SJSA1 (cell line): ENCODE measurements at places on chromosomes 16 and 17. TPM values are rescaled to one million over a fixed set of nuclear protein-coding genes. Genes with fewer than 3 reads are reported as not detected.

The HOXB5 gene
- total RNA-seq = 0.05 and 1.2 TPM in 2 replicates

DNA sequence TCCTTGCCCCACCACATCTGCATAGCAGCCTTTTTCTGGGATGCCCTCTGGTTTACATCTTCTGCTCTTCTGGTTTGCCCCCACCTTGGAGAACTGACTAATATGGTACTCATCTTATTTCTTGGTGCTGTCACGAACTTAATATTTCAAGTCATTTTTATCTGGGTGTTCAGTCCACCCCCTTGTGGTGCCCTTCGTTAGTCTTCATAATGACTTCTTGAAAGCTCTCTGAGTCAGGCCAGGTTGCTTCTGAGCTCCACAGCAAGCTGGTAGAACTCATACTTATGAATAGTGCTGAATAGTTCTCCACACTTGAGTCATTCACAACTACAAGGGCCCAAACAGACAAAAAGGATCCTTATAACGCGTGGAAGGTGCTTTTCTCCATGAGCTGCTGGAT, 35.8 kb upstream of the TEKT3 start:
- DNase-seq = peak; percentile 64
- H3K27me3 ChIP-seq = no peaks in the 10 kb centered on the region
- peak overlapping the region; percentile 15 for H3K4me3 ChIP-seq
- peaks cover 27% of the 10 kb centered on the region for H3K4me1 ChIP-seq
- peak overlapping the region; percentile 87 for H3K27ac ChIP-seq
- H3K36me3 ChIP-seq = no peaks in the 10 kb centered on the region

- H3K4me3 ChIP-seq = peak overlapping the region; percentile 95
- peaks cover 17% of the 10 kb centered on the region for H3K36me3 ChIP-seq
- peaks cover 27% of the 10 kb centered on the region for H3K4me1 ChIP-seq
- H3K27ac ChIP-seq = no peak overlapping the region
- no peak for DNase-seq
- no peaks in the 10 kb centered on the region for H3K27me3 ChIP-seq
Observed at GRCh38 chr17:67245694-67246402, 852 bp upstream of the HELZ start.

DNA sequence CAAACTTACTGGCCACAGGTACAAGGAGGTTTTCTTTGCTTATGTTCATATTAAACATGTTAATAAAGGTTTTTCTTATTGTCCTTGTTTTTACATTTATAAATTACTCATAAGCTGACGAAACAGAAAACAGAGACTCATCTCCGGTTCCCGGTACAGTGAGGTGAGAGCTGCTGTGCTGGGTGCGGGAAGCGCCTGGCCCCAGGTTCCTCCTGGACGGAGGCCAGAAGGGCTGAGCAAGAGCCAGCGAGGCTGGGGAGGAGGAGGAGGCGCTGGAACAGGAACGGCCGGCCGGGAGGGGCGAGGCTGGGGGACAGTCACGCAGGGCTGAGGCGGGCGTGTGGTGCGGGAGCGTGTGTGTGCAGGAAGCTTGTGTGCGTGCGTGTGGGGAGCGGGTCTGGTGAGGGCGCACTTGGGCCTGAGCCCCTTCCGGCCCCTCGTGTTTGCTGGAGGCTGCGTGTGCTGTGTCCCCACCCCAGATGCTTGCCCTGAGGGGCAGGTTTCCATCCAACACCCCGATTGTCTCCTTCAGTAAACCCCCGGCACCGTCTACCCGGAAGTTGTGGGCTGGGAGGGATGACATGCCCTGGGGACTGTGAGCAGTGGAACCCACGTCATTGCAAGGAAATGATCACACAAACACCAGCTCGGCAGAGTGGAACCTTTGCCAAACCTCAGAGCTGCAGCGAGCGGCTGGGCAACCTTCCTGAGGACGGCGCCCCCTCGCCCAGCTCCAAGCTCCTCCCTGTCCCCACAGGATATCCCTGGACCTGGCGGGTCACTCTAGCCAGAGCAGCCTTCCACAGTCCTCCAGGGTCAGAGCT, 19.5 kb downstream of the CD7 start:
- peaks cover 6% of the 10 kb centered on the region for H3K36me3 ChIP-seq
- peak; percentile 95 for DNase-seq
- H3K27ac ChIP-seq = peak overlapping the region; percentile 82
- no peaks in the 10 kb centered on the region for H3K27me3 ChIP-seq
- H3K4me1 ChIP-seq = peaks cover 53% of the 10 kb centered on the region
- peak overlapping the region; percentile 41 for H3K4me3 ChIP-seq

DNA sequence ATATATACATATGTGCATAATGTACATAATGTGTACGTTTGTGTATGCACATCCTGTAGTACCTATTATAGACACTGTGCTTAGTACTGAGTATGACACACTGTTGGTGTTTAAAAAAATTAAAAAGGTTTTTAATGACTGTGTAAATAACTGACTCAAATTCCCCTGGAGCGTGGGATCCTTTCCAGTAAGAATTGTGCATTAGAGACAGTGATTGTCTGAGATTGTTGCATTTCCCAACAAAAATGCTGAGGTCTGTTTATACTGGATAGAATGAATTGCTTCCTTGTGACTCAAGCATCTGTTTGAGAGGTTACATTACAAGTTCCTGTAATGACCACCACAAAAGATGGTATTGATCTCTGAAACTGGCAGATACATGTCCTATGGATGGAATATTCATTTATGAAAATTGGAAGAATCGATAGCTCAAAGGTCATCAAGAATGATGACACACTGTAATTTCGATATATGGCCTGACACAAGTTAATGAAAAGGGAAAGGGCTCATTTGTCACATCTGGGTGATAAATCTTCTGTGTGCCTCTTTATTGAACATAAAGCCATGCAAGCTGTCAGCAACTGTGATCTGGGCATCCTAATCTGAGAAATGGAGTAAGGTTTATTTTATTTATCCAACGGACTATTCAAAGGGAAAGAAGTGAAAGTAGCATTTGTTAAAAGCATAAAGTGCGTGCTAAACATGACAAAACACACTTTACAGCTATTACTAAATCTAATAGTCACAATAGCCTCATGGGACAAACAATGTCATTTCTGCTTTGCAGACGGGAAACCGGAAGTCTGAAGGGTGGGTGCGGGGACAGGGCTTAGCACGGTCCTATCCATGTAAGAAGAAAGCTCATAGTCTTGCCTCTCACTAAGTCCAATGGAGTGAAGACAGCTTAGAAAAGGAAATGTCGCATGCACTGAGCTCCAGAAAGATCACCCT, 228.8 kb downstream of the CDH11 start:
- H3K27ac ChIP-seq = peak overlapping the region; percentile 92
- peak overlapping the region; percentile 14 for H3K4me3 ChIP-seq
- H3K36me3 ChIP-seq = no peaks in the 10 kb centered on the region
- DNase-seq = peak; percentile 86

- H3K36me3 ChIP-seq = peaks cover 66% of the 10 kb centered on the region
- no peaks in the 10 kb centered on the region for H3K27me3 ChIP-seq
- no peak overlapping the region for H3K4me3 ChIP-seq
- no peak overlapping the region for H3K27ac ChIP-seq
Observed at GRCh38 chr16:84486551-84487235, 17.8 kb downstream of the MEAK7 start.

DNA sequence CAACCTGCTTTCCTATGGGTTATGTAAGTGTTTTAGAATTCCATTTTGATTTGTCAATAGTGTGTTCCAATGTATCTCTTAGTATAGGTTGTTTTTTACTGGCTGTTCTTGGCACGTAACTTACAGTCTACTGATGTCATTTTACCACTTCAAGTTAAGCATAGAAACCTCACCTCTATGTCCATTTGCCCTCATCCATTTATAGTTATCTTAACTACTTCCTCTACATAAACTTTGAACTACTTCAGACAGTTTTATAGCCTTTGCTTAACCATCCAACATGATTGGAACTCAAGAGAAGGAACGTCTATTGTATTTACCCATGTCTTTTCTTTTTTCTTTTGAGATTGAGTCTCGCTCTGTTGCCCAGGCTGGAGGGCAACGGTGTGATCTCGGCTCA, 64.5 kb upstream of the GNG13 start:
- H3K27me3 ChIP-seq = 0 out of 2 replicates have a peak, but pooled peaks cover 4% of the 10 kb centered on the region
- H3K27ac ChIP-seq = no peak overlapping the region
- no peak overlapping the region for H3K4me3 ChIP-seq

The FKBP10 gene
- total RNA-seq = 81.4 and 90.2 TPM in 2 replicates

GRCh38 chr17:72516772-72517399, 396.1 kb downstream of the SOX9 start:
- no peaks in the 10 kb centered on the region; the same call in 1 of the 2 replicates for H3K27me3 ChIP-seq
- no peak for DNase-seq
- no peak overlapping the region for H3K27ac ChIP-seq
- no peaks in the 10 kb centered on the region for H3K36me3 ChIP-seq
- no peak overlapping the region for H3K4me3 ChIP-seq

DNA sequence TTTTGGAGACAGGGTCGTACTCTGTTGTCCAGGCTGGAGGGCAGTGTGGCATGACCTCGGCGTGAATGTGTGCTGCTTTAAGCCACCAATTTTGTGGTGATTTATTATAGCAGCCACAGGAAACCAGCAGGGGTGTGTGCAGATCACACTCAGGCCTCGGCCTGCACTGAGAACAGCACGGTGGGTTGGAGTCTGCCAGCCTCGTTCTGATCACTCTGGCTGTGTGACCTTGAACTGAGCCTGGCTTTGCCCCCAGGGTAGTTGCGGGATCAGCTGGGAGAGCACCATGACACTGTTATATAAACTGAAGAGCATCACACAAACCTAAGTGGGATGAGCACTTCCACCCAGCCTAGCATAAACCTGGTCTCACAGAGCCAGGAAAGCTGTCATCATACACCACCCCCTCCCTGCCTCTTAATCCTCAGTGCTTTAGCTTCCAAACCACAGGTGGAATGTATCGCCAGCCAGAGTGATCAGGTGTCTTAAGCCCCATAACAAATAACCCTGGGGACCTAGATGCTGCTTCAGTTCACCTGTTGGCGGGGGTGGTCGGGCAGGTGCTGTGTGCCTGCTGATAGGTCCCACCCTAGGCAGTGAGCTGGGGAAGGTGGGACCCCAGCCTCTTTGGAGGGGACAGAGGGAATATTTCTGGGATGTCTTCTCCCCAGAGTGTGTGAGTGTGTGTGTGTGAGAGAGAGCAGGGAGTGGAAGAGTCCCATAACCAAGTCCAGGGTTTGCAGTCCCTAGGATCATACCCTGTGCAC, 28.6 kb upstream of the NDRG4 start:
- H3K27ac ChIP-seq = no peak overlapping the region
- peaks cover 45% of the 10 kb centered on the region for H3K27me3 ChIP-seq
- no peak overlapping the region for H3K4me3 ChIP-seq
- H3K36me3 ChIP-seq = no peaks in the 10 kb centered on the region

DNA sequence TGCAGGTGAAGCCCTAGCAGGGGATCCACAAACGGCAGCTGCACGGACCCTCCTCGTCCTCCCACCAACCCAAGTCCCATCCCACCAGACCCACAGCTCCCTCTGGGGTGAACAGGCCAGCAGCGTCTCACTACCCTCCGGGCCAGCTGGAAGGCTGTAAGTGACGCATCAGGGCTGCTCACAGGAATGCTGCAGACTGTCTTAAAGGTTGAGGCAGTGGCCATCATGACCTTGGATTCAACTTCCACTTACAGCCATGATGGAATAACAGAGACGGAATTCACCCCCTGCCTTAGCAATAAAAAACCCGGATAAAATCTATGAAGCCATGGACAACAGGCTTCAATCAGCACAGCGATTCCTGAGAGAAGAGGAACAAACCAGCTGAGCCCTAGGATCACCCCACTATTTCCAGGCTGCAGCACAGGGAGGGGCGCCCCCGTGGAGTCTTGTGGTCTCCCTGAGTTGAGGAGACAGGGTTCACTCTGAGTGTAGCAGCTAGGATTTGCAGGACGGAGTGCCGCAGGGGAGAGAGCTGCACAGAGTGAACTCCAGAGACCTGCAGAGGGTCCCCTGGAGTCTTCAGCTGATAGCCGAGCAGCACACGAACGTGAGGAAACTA, 10.5 kb downstream of the FAM83G start:
- H3K36me3 ChIP-seq = peaks cover 10% of the 10 kb centered on the region
- no peaks in the 10 kb centered on the region for H3K4me1 ChIP-seq
- H3K4me3 ChIP-seq = no peak overlapping the region
- no peak for DNase-seq
- no peak overlapping the region for H3K27ac ChIP-seq
